ENCODE measurements at places on chromosomes 4 and X.

GRCh38 chr4:26077756-26078155, 163.7 kb downstream of the SMIM20 start:
- DNase-seq: no peak
- no peak overlapping the region for H3K27ac ChIP-seq
- peaks cover 25% of the 10 kb centered on the region for H3K27me3 ChIP-seq
- peaks cover 22% of the 10 kb centered on the region for H3K36me3 ChIP-seq
- H3K4me3 ChIP-seq: no peak overlapping the region
- peaks cover 48% of the 10 kb centered on the region for H3K4me1 ChIP-seq

- peaks cover 4% of the 10 kb centered on the region for H3K27me3 ChIP-seq
- peaks cover 6% of the 10 kb centered on the region for H3K4me1 ChIP-seq
- peaks cover 10% of the 10 kb centered on the region for H3K36me3 ChIP-seq
- H3K27ac ChIP-seq: peak overlapping the region; percentile 14
Observed at GRCh38 chr4:82761229-82761628, 37.4 kb downstream of the SCD5 start.

DNA sequence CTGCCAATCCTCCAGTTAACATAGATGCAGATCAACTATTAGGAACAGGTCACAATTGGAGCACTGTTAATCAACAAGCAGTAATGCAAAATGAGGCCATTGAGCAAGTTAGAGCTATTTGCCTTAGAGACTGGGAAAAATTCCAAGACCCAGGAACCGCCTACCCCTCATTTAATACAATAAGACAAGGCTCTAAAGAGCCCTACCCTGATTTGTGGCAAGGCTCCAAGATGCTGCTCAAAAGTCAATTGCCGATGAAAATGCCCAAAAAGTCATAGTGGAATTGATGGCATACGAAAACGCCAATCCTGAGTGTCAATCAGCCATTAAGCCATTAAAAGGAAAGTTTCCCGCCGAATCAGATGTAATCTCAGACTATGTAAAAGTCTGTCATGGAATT, 20.5 kb upstream of the TRIM61 start:
- no peak overlapping the region for H3K27ac ChIP-seq
- H3K4me1 ChIP-seq: no peaks in the 10 kb centered on the region
- no peaks in the 10 kb centered on the region for H3K27me3 ChIP-seq

GRCh38 chrX:24839331-24839730, 145.6 kb downstream of the POLA1 start:
- H3K4me1 ChIP-seq: no peaks in the 10 kb centered on the region
- H3K27me3 ChIP-seq: no peaks in the 10 kb centered on the region
- H3K4me3 ChIP-seq: no peak overlapping the region
- no peak for DNase-seq
- no peak overlapping the region for H3K27ac ChIP-seq

GRCh38 chrX:20267931-20268701, 1.4 kb upstream of the RPS6KA3 start:
- DNase-seq: no peak
- peaks cover 40% of the 10 kb centered on the region for H3K4me1 ChIP-seq
- no peaks in the 10 kb centered on the region for H3K36me3 ChIP-seq
- no peak overlapping the region for H3K27ac ChIP-seq
- peak overlapping the region; percentile 85 for H3K4me3 ChIP-seq

- DNase-seq: no peak
- H3K4me1 ChIP-seq: peaks cover 24% of the 10 kb centered on the region
- no peak overlapping the region for H3K27ac ChIP-seq
Observed at GRCh38 chrX:70046978-70047377, 2.8 kb downstream of the AWAT2 start.

- DNase-seq: peak; percentile 41
- H3K36me3 ChIP-seq: peaks cover 10% of the 10 kb centered on the region
- H3K4me1 ChIP-seq: peaks cover 32% of the 10 kb centered on the region
- no peaks in the 10 kb centered on the region for H3K27me3 ChIP-seq
- 0 out of 2 replicates have a peak overlapping the region, but pooled peaks have one; percentile 2 for H3K4me3 ChIP-seq
Observed at GRCh38 chr4:86825511-86825910, 23.7 kb downstream of the SLC10A6 start.

GRCh38 chrX:6930307-6930849, 217.1 kb upstream of the STS start:
- H3K4me3 ChIP-seq: no peak overlapping the region
- no peaks in the 10 kb centered on the region for H3K4me1 ChIP-seq
- peaks cover 2% of the 10 kb centered on the region for H3K27me3 ChIP-seq
- H3K27ac ChIP-seq: no peak overlapping the region

DNA sequence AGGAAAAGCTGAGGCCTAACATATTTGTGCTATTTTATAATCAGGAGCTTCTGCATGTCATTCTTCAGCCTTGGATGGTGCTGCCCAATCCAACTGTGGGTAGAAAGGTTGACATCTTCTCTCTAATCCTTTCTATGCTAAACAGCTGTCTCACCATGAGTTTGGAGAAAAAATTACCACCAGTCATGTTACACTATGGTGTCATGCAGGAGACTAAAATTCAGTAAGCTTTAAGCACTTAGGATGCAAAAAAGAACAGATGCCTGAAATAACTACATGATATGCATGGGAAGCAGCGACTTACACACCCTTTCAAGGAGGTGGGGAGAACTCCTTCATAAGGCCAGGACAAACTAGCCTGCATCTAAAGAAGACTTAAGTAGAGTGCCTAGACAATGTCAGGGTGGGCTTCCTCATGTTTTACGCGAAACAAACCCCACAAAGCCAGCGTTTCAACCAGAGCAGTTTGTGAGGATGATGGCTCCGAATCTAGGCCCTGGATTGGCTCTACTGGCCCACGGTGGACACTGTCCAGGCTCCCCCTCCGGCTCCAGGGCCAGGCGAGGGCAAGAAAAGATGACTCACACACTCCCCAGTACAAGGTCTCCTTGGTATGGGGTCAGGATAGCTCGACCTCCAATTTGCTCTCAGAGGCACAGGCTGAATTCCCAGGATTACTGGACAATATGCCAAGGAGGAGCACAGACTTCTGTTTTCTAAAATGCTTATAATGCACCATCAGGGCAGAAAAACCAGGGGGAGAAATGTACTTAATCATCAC, 45.1 kb downstream of the STX18 start:
- no peaks in the 10 kb centered on the region for H3K27me3 ChIP-seq
- H3K36me3 ChIP-seq: 0 out of 2 replicates have a peak, but pooled peaks cover 4% of the 10 kb centered on the region
- DNase-seq: no peak

DNA sequence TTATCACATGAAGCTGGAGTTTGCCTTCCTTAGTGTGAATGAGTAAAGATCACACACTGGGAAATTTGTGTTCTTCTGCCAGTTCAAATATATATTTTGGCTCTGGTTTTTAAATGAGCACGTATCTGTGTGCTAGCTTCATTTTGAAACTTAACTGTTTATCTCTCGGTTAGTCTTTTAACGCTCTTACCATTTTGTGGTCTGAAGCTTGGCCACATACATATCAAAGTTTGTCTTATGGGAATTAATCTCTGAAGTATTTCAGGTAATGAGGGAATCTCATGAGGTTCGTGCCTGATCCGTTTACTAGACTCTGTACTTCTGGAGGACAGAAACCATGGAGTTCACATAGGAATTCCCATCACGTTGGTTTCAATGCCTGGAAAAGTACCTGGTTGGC, 13.8 kb downstream of the ATP10D start:
- no peaks in the 10 kb centered on the region for H3K36me3 ChIP-seq
- H3K4me3 ChIP-seq: no peak overlapping the region
- peaks cover 6% of the 10 kb centered on the region for H3K4me1 ChIP-seq
- no peak for DNase-seq
- H3K27me3 ChIP-seq: no peaks in the 10 kb centered on the region

DNA sequence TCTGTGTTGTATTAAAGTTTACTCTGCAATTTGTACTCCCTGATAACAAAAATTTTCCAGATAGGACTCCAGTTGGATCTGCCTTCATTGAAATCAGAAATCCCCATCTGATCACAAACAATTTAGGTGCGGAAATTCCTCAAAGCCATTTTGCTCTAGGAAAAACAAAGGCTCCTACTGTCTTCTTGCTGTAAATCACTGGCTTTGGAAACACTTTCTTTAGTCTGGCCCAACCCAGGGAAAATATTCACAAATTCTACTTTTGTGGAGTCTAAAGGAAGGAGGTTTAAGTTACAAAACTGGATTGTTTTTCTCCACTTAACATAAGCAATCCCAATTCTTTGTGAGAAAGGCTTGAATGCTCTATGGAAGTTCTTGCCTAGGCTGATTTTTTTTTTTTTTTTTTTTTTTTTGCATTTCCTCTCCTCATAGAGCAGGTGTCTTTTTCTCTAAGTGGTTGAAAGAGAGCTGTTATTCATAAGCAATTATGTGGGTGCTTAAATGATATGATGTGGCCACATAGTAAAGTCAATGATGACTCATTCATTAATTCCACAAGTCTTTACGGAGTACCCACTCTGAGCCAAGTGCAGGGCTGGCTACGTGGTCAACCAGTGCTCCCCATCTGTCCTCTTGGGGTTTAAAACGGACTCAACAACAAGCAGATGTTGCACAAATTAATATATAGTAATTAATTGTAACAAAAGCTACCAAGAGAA, 261.4 kb downstream of the LDB2 start:
- H3K27me3 ChIP-seq: peaks cover 2% of the 10 kb centered on the region
- no peak for DNase-seq
- no peak overlapping the region for H3K27ac ChIP-seq
